ENCODE measurements at places on chromosomes 5 and 9.

- no peak for DNase-seq
Observed at GRCh38 chr5:32355686-32356085, 42.9 kb upstream of the MTMR12 start.

DNA sequence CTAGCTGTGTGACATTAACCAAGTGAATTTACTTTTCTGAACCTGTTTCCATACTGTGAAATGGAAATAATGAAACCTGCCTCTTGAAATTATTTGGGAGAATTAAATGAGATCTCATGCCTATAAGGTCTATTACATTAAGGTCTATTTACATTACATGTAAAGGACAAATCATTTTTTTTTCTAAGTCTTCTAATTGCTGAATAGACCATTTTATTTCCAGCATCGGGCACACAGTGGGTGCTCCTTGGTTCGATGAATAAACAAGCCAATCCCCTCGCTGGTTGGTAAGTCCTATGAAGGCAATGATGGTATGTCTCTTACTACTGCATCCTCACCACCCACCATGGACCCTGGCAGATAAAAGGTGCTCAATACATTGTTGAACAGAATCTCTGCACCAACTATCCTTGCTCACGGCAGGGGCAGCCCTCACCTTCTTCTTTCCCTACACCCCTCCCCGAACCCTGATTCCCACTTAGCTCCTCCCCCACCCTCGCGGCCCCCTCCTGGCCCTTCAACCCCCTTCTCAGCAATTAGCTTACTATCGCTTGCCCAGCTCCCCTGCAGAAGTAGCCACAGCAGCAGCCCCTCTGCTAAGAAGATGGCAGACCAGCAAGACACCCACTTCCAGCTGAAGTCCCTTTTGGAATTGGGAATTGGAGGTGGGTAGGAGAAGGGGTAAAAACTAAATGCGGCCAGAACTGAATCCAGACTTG is 3.0 kb downstream of the PCDH1 start:
- DNase-seq = no peak

GRCh38 chr9:35669331-35670145 is 4.2 kb upstream of the CA9 start:
- no peak for DNase-seq

- DNase-seq = peak; percentile 58
Observed at GRCh38 chr9:83538172-83538889, at the start of gene FRMD3. TSS of gene FRMD3 (minus strand) at chr9:83538401. CDS start at chr9:83538231, 170 bp downstream.

GRCh38 chr9:20611691-20612287 is 10.5 kb downstream of the MLLT3 start:
- peak; percentile 30 for DNase-seq

DNA sequence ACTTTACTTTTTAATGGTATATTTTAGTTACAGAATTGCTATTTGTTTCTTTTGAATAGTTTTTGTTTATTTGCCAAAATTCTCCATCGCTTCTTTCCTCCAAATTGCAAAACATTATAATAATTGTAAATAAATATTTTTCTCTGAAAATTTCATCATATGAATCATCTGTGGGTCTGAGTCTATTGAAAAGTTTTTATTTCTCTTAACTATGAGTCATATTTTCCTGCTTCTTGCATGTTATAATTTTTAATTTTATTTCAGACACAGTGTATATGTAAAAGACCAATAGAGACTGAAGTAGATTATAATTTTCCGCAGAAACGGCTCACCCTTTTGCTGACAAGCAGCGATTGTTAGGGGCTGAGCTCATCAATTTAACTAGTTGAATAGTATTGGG is 279.1 kb upstream of the IL12B start:
- no peak for DNase-seq

DNA sequence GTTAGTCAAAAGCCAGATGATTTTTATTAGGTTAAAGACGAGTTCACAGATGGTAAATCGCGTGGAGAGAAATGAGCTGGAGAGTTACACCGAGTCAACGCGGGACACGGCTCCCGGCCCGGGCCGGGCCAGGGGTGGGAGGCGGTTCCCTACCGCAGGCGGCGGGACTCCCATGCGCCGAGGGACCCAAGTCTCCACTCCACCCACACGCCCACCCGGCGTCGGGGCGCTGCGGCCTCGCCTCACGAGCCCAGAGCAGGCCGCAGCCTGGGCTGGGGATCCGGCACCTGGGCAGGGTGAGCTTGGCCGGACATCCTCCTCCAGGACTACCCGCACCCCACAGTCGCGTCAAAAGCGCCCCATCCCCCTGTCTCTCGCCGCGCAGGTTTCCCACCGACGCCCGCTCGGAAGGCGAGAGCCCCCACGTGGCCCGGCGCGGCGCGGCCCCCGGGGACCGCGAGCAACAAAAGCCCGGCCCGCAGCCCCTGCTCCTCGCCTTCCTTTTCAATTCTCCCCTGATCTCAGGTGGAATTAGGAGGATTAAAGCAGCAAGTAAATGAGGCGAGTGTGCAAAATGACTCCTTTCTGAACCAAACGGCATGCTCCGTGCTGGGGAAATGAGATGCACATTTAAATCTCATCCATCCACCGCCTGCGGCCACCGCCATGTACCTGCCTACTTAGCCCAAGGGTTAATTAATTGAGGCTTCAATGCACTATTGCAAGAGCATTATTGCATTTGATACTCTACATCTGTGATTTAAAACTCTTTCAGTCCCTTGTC is 196.5 kb upstream of the TBCA start:
- no peak for DNase-seq

DNA sequence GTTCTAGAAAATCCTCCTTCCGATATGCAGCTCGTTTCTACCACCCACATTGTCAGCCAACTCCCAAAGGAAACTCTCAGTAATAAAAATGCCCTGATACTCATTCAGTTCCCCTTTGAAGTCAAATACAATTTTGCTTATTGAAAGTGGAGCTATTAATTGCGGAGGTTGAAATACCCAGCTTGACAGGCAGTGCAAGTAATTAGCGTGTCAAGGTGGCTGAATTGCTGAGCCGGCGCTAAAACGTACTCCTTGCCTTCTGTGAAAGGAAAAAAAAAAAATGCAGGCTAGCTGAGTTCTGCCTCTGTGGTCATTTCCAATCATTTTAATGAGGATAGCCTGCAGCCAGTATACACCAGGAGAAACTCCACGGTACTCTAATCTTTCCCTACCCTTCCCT is 165.5 kb downstream of the RORB start:
- DNase-seq = no peak

GRCh38 chr5:228886-229285 is 10.8 kb downstream of the SDHA start:
- no peak for DNase-seq

DNA sequence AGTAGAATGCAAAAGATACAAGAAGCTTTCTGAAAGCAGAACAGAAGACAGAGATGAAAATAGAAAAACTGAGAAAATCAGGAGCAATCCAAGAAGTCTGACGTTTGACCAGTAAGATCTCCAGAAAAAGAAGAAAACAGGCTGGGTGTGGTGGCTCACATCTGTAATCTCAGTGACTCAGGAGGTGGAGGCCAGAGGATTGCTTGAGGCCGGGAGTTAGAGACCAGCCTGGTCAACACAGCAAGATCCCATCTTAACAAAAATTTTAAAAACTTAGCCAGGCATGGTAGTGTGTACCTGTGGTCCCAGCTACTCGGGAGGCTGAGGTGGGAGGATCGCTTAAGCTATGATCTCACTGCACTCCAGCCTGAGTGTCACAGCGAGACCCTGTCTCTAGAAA is 15.9 kb downstream of the RETREG1 start:
- no peak for DNase-seq

GRCh38 chr5:151617841-151618710 is 26.9 kb upstream of the FAT2 start:
- no peak for DNase-seq

- no peak for DNase-seq
Observed at GRCh38 chr5:173532689-173533250, 83.7 kb downstream of the BOD1 start.

GRCh38 chr5:181255836-181256578 is 4.9 kb downstream of the TRIM52 start:
- no peak for DNase-seq

- no peak for DNase-seq
Observed at GRCh38 chr5:38562444-38563210, 6.2 kb upstream of the LIFR start.

- DNase-seq = peak; percentile 86
Observed at GRCh38 chr5:96601715-96602244, 60.4 kb upstream of the CAST start.

GRCh38 chr9:91676046-91676445 is 252.4 kb upstream of the NFIL3 start:
- DNase-seq = peak; percentile 36

- no peak for DNase-seq
Observed at GRCh38 chr9:120443489-120443888, 136.5 kb downstream of the CDK5RAP2 start.

- DNase-seq = no peak
Observed at GRCh38 chr9:136566901-136567300, 21.1 kb upstream of the NOTCH1 start.

DNA sequence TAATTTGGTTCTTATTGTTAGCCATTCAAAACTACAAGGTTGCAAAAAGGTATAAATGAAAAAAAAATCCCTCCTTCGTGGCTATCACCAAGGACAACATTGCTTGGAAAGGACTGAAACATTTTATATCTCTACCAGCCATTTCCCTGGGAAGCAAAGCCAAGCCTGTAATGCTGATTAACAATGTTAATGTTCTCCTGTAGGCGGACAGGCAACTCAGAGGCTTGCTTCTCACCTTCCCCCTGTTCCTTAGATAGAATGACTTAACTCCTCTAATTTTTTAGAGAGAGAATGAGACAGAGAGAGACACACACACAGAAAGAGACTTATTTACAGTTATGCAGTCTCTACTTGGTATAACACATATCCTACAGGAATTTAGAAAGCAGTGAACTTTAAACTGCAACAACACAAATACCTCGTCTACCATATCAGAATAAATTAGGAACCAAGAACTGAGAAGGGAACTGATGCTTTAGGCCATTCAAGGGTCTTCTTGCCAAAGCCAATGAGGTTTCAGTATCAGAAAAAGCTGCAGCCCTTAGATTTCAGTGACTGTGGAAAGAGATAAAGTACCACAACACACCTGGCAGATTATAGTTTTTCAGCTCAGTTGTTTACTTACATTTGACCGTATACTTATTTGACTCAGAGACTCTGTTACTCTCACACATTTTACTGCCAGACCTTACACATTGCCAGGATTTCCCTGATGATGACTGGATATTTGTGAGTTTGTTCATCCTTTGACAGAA is 20.9 kb upstream of the MAN2A1 start:
- no peak for DNase-seq

- DNase-seq = no peak
Observed at GRCh38 chr5:74156728-74157383, 483.7 kb downstream of the ENC1 start.

- DNase-seq = no peak
Observed at GRCh38 chr9:1046639-1047572, 3.3 kb upstream of the DMRT2 start.

- DNase-seq = no peak
Observed at GRCh38 chr5:103573411-103573810, 10.8 kb upstream of the NUDT12 start.

DNA sequence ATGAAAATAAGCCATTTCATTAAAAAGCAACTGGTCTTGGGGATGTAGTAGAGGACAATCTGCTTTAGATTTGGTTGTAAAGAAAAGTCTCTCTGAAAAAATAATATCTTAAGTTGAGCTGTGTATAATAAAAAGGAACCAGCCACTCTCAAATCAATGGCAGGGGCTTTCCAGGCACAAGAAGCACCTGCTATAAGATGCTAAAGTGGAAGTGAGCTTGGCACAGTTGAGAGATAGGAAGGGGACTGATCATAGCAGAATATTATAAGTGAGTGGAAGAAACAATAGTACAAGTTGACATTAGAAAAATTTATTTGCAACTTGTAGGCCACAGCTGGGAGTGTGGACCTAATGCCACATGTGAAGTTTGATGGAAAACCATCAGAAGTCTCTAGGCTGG is 28.1 kb upstream of the SPINK5 start:
- DNase-seq = no peak

DNA sequence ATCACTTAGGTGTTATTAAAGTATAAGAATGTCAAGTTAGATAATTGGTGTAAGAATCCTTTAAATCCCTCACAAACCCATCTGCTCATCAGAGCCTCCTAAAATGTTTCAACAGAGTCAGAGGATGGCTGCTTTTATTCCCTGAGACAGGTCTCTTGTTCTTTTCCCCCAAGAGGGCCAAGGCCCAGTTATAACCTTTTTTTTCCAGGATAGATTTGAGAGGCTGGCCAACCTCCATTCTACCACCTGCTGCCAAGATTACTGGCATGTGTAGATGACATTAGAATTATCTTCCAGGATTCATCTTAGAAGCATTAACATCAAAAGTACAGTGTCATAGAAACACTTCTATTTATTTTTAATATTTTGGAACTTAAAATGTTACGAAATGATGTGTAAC is 305.1 kb downstream of the TRPM3 start:
- DNase-seq = no peak

DNA sequence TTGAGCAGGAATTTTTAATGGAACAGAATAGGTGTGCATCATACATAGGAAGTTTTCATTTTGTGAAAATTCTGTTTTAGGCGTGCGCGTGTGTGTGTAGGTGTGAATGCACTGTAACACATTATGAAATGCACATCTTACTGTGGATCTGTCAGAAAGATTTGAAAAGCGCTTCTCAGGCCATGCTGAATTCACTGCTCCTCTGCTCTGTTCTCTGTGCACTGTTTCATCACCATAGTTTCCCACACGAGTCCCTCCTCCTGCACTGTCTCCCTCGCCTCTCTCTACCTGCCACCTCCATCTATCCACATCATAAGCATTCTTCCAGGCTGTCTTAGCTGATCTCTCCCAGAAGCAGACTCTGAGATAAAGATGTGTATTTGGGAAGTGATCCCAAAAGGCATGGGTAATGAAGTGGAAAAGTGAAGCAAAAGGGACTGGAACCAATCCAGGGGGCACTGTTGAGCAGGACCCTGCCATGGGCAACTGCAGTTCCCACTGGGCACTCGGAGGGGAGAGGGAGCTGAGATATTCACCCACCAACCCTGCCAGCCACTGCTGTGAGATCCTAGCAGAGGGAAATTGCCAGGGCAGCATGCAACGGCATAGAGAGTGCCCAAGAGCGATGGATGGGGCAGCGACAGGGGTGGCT is 65.9 kb downstream of the GABBR2 start:
- DNase-seq = no peak

- DNase-seq = no peak
Observed at GRCh38 chr5:159642379-159642778, 273.9 kb upstream of the ADRA1B start.

- DNase-seq = no peak
Observed at GRCh38 chr5:124617787-124618186, 128.7 kb downstream of the ZNF608 start.

DNA sequence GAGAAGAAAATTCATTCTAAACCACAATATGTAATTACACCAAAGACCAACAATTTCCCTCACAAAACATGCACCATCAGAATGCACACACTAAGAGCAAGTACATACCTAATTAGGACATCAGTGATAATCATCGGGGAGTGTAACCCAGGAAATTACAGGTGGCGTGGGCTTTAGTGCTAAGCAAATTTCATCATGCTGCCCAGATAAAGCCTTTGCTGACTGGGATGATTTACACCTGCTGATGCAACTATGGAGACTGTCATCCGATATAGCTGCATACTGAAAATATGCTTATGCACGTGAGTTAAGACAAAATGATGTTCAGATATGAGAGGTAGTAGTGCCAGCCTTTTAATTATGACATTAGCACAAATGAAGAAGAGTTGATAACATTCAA is 123.2 kb downstream of the DCP2 start:
- DNase-seq = no peak
